ENCODE measurements at places on chromosomes 5 and 9.
A peak's percentile ranks its signal among the peaks of the same experiment; 100 is the strongest.

DNA sequence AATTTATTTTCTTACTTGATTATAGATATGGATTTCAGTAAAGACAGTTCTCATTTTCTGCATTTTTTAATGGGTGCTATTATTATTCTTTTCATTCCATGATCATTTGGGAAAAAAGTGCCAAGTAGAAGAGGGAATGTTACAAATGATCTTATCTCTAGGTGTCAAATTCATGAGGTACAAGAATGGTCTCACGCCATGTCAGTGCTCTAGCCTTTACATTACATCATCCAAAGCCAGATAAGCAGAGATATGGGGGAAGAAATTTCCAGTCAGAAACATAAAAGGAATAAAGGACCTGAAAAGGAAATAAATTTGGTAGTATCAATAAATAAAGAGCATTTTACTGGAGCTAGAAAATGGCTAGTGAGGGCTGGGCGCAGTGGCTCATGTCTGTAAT, 1544.2 kb upstream of the CDH6 start:
- DNase-seq, result no peak

DNA sequence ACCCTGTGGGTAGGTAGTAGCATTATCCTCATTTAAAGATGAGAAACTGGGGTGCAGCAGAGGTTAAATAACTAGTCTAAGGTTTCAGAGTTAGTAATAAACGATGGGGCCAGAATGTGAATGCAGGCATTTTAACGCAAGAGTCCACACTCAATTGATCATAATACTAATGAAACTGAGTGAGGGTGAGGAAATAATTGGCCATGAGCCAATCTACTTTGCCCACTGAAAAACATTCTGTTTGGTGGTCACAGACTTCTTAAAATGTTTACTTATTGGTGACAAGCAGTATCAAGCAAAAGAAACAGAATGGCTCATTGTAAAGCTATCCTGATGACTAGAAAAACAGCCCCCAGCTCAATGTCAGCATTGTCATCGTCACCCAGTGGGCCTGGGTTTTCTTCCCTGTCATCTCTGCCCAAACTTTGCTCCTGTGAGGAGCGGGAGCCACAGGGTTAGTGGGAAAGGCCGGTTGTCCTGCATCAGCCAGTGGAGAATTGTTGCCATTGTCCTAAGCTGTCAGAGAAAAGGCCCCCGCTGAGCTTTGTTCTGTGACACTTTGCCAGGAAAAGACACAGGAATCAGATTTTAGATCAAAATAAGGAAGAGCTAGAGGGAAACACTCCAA, 77.3 kb upstream of the MAN2A1 start:
- no peak for DNase-seq

DNA sequence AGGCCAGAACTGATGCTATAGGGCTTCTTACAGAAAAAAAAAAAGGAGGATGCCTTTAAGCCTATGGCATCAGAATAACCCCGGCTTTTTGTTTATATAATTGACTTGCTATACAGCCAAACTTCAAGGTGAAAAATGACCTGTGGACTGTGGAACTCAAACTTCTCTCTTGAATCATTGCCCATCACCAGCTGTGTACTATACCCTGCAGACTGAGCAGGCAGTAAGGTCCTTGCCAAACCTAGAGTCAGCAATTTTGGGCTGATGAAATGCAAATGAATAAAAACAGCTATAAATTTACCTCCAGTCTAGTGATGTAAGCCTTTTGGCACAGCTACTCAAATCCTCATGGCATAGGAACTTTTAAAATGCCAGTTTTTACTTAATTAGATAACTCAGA, 44.5 kb upstream of the PPP3R2 start:
- no peak for DNase-seq

GRCh38 chr5:175003531-175003930, 279.1 kb downstream of the MSX2 start:
- no peak for DNase-seq

- no peak for DNase-seq
Measured at GRCh38 chr9:128409978-128410377, 10.7 kb upstream of the CERCAM start.

DNA sequence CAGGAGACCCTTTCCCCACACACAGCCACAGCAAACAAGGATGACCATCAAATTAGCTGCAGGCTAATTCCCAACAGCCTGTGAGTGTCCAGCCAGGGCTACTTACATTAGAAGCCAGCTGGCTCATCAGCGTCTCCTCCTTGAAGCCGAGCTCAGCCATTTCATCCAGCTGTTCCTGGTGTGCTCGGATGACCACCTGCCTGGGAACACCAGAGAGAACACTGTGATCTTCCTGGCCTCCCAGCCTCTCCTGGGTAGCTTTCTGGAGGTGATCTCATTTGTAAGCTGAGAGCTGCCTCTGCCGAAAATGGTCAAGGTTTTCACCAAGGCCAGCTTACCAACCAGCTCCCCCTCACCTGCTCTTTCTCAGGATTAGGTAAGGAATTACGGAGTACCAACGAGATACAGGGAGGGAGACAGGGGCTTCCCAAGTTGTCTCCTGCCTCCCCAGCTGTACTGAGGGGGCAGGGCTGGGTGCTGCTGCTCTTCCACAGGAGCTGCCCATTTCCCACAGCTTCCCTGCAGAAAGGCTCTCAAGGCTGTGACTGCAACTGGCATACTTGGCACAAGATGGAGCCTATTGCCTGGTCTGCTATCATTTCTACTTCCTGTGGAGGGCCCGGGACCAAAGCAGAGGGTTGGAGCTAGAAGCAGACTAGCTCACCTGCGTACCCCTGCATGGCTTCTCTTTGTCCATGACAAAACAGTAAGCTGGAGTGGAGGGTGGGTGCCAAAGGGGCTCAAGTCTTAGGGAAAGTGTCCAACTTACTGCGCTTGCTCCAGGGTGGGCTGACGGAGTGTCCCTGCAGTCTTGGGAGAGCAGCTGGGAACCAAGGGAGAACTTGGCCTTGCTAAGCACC, 73.9 kb downstream of the KIF24 start:
- no peak for DNase-seq

DNA sequence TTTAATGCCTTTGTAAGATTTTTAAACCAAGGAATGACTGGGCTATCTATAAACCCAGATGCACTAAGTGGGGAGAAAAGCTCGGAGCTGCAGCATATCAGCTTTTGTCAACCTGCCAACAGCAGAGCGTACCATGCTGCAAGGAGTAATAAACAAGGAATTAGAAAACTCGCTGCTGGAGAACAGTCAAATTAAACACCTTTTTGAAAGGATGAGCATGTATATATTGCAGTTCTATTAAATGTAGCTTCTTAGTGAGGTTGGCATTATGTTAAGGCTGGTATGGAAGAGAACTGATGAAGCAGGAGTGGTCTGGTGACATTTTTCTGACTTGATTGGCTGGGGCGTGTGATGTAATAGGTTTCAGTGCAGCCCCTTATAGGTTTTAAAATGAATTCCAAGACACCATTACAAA, 74.7 kb downstream of the PIK3R1 start:
- no peak for DNase-seq

DNA sequence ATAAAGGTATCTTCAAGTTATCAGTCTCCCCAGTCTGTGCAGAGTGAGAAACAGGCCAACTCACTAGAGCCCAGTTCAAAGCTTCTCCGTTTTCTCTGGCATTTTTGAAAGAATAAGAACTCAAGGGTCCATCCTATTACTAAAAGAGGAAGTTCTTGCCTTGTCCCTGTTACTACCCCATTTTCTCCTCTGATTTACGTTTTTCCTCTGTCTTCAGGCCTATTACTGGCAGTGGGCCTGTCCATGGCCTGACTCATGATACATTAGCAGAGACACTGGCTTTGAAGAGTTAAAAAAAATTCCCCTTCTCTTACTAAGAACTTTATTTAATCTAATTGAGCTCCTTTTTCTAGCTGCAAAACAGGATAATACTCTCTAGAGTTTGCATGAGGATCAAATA, 624.0 kb upstream of the KLF4 start:
- no peak for DNase-seq

DNA sequence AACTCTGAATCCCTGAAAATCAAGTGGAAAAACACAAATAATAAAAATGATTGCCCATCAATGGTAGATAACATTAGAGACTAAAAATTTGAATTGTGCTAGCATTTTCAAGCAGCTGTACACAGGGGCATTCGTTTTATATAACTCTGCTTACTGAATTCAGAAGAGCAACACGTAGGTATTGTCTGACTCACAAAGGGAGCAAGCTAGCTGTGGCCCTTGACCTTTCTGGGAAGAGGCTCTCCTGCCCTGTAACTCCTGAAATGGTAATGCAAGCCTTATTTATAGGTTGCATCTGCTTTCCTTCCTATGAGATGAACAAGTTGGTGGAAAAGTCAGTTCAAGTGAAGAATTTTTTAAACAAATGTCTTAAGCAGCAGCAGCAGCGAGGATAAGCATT, 218.7 kb upstream of the EFNA5 start:
- DNase-seq, result no peak

GRCh38 chr5:65919773-65920172, 6.6 kb upstream of the ERBIN start:
- no peak for DNase-seq

GRCh38 chr9:105886136-105886535, 191.8 kb downstream of the TMEM38B start:
- DNase-seq, result no peak

GRCh38 chr5:145293716-145294115, 541.4 kb downstream of the PRELID2 start:
- no peak for DNase-seq

DNA sequence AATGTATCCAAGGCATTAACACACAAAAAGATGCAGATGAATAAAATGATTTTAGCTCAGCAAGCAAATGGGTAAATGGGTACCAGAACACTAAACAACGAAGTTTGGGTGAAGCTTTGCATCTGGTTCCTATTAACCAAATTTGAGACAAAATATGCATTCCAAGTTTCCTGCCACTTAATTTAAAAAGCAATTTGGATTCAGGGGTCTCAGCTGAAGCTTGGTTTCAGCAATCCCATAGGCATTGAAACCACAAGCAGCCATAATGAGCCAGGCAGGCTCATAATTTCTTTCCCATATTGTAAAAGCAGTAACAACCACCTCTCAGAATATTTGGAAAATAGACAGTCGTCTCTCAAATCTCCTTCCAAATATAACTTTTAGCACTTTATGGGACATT, 138.9 kb downstream of the NXNL2 start:
- no peak for DNase-seq

DNA sequence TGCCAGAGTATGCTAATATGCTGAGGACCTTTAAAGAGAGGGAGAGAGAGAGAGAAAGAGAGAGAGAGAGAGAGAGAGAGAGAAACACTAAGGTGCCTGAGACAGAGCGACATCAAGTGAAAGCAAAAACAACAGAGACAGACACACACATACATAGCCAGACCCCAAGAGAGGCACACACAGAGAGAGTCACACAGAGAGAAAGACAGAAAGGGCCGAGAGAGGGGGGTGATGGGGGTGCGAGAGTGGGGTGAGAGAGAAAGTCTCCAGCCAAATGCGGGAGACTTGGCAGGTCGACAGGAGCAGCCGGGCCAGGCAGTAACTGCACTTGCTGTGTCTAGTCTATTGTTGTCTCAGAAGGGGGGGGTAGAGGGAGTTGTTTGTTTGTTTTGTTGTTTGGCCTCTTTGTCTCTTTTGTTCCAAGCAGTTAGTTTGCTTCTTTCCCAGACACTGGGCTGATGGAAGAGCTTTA, 30.1 kb upstream of the NFIB start:
- no peak for DNase-seq

DNA sequence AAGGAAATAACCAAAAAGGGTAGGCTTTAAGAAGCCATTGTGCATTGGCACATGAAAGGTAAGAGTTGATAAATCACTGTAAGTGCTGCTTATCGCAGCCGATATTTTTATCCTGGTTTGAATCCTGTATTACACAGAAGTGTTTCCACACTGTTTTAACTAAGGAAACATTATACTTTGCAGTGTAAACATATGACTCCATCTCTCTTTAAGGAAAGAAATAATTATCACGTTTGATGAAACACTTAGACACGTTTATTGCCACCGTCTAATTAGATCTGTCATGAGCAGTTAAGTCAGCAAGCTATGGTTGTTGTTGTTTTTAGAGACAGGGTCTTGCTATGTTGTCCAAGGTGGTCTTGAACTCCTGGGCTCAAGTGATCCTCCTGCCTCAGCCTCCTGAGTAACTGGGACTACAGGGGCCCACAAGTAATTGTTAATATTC, 85.7 kb upstream of the TNFAIP8 start:
- DNase-seq, result no peak

DNA sequence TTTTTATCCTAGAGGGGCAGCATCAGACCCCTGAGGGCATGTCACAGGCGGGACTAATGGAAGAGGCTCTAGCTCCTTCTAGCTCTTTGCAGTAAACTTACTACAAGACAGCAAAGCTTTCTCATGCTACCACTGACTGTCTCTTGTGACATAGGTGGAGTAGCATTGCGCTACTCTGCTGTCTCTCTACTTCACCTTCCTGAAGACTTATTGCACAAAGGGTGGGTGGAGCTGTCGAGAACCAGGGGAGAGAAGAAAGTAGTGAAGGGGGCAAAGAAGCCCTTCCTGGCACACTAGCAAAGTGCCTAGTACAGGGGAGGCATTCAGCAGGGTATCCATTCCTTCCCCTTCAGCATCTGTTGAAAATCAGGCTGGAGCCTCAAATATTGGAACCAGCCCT, 36.1 kb upstream of the NEK6 start:
- no peak for DNase-seq

DNA sequence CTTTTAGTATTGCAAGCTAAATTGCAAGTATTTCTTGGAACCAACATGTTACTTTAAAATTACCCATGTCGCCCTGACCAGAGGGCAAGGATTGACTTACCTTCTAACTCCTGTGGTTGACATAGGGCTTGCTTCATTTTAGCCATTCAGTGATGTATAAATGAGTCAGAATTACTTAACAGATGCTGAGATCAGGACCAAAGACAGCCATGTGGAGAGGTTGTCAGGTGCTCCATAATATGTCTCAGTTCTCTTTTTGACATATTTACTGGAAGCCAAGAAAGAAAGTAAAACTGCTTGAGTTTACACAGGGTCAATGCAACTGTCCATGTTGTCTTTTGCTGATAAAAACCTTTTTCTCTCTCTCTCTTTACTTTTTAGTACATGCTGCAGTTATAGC, 33.2 kb downstream of the F2RL2 start:
- DNase-seq, result no peak

- DNase-seq, result no peak
Measured at GRCh38 chr9:103731541-103731940, 362.6 kb upstream of the SMC2 start.

GRCh38 chr9:97039514-97039860, 545 bp upstream of the CTSV start:
- DNase-seq, result no peak

GRCh38 chr9:85142968-85143367, 473.4 kb downstream of the NTRK2 start:
- DNase-seq, result peak; percentile 12

GRCh38 chr9:107782381-107782780, 292.8 kb upstream of the KLF4 start:
- no peak for DNase-seq

All from NCI-H1417 treated with DMSO at 0.1 percent for 48 hours (cell line).